Glutamatergic neuron (in vitro differentiated cells): ENCODE measurements at places on chromosomes 3 and 15. TPM values are rescaled to one million over a fixed set of nuclear protein-coding genes. Genes with fewer than 3 reads are reported as not detected.

GRCh38 chr3:125231895-125232294 is 19.3 kb upstream of the SLC12A8 start:
- H3K36me3 ChIP-seq, result no peaks in the 10 kb centered on the region
- DNase-seq, result no peak
- H3K4me3 ChIP-seq, result no peak overlapping the region

Gene ZMYND10
- total RNA-seq, result 1.3 TPM

Gene EFCC1
- total RNA-seq, result not detected

DNA sequence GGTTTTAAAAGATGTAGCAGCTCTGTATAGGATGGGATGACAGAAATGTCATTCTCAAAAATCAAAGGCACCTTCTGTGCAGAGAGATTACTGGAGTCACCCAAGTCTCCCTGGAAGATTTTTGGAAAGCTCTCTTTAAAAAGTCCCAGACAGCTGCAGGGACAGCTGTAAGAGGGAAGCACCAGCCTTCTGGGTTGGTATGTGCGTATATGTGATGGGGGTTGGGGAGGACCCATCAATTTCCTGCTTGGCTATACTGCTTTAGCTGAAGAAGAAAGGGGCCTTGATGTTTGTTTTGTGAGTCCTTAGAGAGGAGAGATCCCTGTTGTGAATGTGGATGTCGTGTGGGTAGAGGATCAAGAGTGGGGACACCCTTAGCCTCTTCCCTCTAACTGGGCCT is 5.4 kb upstream of the SEC11A start:
- no peaks in the 10 kb centered on the region for H3K27me3 ChIP-seq
- H3K4me3 ChIP-seq, result no peak overlapping the region
- H3K27ac ChIP-seq, result no peak overlapping the region
- H3K4me1 ChIP-seq, result no peaks in the 10 kb centered on the region

DNA sequence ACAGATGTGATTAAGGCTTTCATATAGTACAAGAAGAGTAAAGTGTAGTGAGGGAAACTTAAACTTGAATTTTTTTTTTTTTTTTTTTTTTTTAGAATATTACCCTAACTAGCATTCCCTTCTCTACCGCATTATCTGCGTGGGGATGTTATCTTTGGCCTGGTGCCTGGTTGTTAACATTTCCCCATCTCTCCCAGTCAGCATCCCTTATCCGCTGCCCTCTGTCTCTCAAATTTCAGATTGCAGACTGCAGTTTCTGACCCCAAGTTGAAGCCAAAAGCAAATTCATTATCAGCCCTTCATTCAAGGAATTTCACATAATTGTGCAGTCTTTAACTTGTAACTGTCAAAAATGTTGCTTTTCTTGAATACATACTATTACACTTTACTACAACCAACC is 353.0 kb downstream of the PLOD2 start:
- H3K4me3 ChIP-seq, result no peak overlapping the region
- H3K36me3 ChIP-seq, result no peaks in the 10 kb centered on the region
- no peak overlapping the region for H3K27ac ChIP-seq
- H3K27me3 ChIP-seq, result no peaks in the 10 kb centered on the region
- no peaks in the 10 kb centered on the region for H3K4me1 ChIP-seq

Gene SMCO1
- not detected for total RNA-seq

- no peak overlapping the region for H3K27ac ChIP-seq
- DNase-seq, result peak; percentile 54
- peaks cover 1% of the 10 kb centered on the region for H3K27me3 ChIP-seq
- no peak overlapping the region for H3K4me3 ChIP-seq
- no peaks in the 10 kb centered on the region for H3K4me1 ChIP-seq
Observed at GRCh38 chr15:43218908-43219706, 1.7 kb downstream of the EPB42 start.

Gene LNP1
- total RNA-seq, result 2.0 TPM

DNA sequence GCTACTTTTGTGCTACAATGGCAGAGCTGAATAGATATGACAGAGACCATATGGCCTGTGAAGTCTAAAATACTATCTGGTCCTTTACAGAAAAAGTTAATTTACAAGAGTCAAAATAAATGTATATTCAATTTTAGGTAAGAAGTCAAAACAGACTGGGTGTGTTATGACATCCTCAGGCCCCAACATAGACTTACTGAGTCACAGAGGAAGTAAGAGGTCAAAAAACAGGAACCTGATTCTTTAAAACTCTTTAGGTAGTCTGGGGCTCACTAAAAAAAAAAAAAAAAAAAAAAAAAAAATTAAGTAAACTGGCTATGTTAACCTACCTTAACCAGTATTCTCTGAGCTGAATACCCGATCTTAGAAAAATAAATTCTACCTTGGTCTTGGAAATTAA is 13.1 kb downstream of the DNAAF4 start:
- no peak overlapping the region for H3K4me3 ChIP-seq
- H3K4me1 ChIP-seq, result peaks cover 1% of the 10 kb centered on the region
- peaks cover 2% of the 10 kb centered on the region for H3K27me3 ChIP-seq
- H3K36me3 ChIP-seq, result no peaks in the 10 kb centered on the region
- no peak for DNase-seq
- H3K27ac ChIP-seq, result no peak overlapping the region

Gene DOCK3
- 13.4 TPM for total RNA-seq

GRCh38 chr3:72204452-72204851 is 419.5 kb upstream of the PROK2 start:
- no peak overlapping the region for H3K27ac ChIP-seq
- H3K4me3 ChIP-seq, result no peak overlapping the region
- peaks cover 12% of the 10 kb centered on the region for H3K4me1 ChIP-seq
- H3K36me3 ChIP-seq, result peaks cover 6% of the 10 kb centered on the region
- DNase-seq, result no peak

- H3K27me3 ChIP-seq, result no peaks in the 10 kb centered on the region
- H3K36me3 ChIP-seq, result no peaks in the 10 kb centered on the region
- no peak overlapping the region for H3K4me3 ChIP-seq
- H3K4me1 ChIP-seq, result no peaks in the 10 kb centered on the region
Observed at GRCh38 chr3:171277456-171278298, 182.5 kb downstream of the TNIK start.

- H3K36me3 ChIP-seq, result no peaks in the 10 kb centered on the region
- H3K27ac ChIP-seq, result no peak overlapping the region
- DNase-seq, result no peak
- H3K27me3 ChIP-seq, result no peaks in the 10 kb centered on the region
Observed at GRCh38 chr3:118932822-118933558, 101.7 kb downstream of the IGSF11 start.

DNA sequence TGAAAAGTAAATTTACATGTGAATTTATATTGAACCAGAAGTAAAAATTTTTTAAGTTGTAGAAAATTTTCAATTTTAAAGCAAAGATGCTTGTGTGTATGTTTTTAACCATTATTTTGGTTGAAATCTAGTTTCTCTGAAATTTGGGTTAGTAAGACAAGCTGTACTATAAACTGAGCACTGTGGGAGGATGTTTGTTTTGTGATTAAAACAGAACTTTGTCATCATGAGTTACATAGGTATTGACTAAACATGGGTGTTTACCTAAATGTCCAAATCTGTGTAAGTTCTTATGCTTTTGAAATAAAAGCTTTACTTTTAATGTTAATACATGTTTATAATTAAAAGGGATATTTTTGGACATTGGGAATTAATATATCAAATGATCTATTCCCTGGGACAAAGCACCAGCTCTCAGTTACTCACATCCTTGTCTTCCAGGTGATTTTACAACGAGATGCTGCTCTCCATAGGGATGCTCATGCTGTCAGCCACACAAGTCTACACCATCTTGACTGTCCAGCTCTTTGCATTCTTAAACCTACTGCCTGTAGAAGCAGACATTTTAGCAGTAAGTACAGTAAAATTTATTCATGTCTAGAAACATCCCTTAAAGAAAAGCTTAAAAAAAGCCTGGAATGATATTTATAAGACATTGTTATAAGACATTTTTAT is 32.7 kb downstream of the RNF13 start:
- DNase-seq, result no peak
- no peak overlapping the region for H3K4me3 ChIP-seq
- H3K27me3 ChIP-seq, result no peaks in the 10 kb centered on the region
- no peaks in the 10 kb centered on the region for H3K4me1 ChIP-seq
- H3K36me3 ChIP-seq, result no peaks in the 10 kb centered on the region

- peak overlapping the region; percentile 64 for H3K27ac ChIP-seq
- no peak overlapping the region for H3K4me3 ChIP-seq
- no peak for DNase-seq
- H3K27me3 ChIP-seq, result no peaks in the 10 kb centered on the region
- peaks cover 45% of the 10 kb centered on the region for H3K4me1 ChIP-seq
- H3K36me3 ChIP-seq, result no peaks in the 10 kb centered on the region
Observed at GRCh38 chr3:123150449-123151215, 51.1 kb upstream of the SEC22A start.

DNA sequence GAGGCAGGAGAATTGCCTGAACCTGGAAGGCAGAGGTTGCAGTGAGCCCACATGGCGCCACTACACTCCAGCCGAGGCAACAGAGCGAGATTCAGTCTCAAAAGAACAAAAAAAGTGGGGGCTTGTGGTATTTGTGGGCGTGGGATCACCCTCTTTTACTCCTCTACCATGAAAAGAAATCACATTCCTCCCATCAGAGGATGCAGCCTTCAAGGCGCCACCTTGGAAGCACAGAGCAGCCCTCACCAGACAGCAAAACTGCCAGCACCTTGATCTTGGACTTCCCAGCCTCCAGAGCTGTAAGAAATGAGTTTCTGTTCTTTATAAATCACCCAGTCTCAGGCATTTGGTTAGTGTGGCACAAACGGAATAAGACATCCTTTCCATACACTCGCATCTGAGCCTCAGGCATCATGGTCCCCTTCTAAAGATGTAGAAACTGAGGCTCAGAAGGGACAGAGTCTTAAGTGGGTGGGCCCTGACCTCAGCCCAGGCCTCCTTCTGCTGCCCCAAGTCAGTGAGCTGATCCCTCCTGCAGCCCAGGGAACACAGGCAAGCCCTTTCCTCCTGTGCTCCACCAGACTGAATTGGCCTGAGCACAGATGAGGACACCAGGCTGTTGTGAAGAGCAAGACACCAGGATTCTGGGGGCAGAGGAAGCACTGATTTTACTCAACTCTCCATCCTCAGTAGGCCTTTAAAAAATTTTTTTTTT is 201.7 kb upstream of the LINGO1 start:
- no peak for DNase-seq
- no peak overlapping the region for H3K27ac ChIP-seq
- no peaks in the 10 kb centered on the region for H3K36me3 ChIP-seq
- H3K27me3 ChIP-seq, result peaks cover 6% of the 10 kb centered on the region

DNA sequence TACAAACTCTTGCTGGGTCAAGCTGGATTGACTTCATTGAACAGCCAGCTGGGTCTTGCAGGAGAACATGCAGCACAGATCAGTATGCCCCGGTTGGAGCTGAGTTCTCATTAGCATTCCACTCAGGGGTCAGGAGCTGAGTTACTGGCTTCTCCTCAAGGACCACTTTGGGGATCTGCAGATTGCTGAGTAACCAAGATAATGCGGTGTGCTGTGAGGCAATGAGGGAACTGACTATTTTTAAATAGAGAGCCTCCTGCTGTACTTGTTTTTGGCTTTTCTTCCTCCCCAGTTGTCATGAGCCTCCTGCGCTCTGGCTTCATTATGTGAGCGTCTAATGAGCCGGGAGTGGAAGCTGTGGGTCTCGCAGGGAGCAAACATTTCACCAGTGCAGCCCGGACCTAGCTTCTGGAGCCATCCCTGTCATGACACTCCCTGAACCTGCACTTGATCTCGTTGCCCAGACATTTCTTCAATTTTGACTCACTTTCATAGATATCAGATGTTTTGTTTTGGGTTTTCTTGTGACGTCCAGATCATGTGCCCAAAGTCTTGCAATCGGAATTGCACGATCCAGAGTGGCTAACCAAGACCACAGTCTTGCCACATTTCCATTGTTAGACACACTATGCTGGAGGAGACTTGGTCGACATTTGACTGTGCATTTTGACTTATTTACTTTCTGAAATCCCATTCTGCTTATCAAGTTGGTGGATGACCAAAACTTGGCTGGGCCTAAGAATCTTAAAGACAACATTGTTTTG is 327.2 kb downstream of the LRTM1 start:
- H3K27me3 ChIP-seq, result no peaks in the 10 kb centered on the region
- no peak overlapping the region for H3K27ac ChIP-seq
- DNase-seq, result no peak
- no peak overlapping the region for H3K4me3 ChIP-seq

DNA sequence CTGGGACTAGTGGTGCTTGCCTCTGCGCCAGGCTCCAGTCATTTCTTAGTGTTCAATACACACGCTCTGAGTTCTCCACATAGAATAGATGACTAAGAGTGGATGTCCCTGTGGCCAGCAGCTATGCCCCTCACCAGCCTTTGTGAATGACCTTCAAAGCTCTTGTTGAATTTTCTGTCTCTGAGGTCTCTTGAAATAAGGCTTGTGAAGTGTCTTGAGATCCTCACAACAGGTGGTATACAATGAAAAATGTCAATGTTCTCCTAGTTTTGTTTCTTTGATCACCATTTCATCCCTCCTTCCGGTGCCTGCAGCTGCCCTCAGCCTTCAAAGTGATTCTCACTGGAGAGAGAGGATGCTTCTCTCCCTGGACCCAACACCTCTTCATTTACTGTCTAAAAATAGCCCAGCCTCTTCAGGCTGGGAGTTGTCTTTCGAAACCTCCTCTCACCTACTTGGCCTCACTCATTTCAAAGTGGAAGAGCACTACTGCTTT is 5.4 kb downstream of the MAPKBP1 start:
- no peaks in the 10 kb centered on the region for H3K27me3 ChIP-seq
- no peaks in the 10 kb centered on the region for H3K36me3 ChIP-seq
- DNase-seq, result no peak
- no peak overlapping the region for H3K4me3 ChIP-seq

GRCh38 chr15:56839099-56839498 is 79.3 kb upstream of the TCF12 start:
- peaks cover 4% of the 10 kb centered on the region for H3K36me3 ChIP-seq
- peaks cover 4% of the 10 kb centered on the region for H3K27me3 ChIP-seq
- DNase-seq, result no peak
- peaks cover 5% of the 10 kb centered on the region for H3K4me1 ChIP-seq
- no peak overlapping the region for H3K4me3 ChIP-seq

- no peak overlapping the region for H3K4me3 ChIP-seq
- no peaks in the 10 kb centered on the region for H3K4me1 ChIP-seq
- H3K27me3 ChIP-seq, result no peaks in the 10 kb centered on the region
- H3K27ac ChIP-seq, result no peak overlapping the region
- H3K36me3 ChIP-seq, result no peaks in the 10 kb centered on the region
- no peak for DNase-seq
Observed at GRCh38 chr15:33699691-33700447, 268.4 kb upstream of the CHRM5 start.

- peaks cover 1% of the 10 kb centered on the region for H3K27me3 ChIP-seq
- H3K36me3 ChIP-seq, result no peaks in the 10 kb centered on the region
- DNase-seq, result no peak
- H3K27ac ChIP-seq, result no peak overlapping the region
Observed at GRCh38 chr3:182525766-182526374, 267.4 kb upstream of the ATP11B start.

GRCh38 chr3:24136624-24137310 is 191.7 kb downstream of the NR1D2 start:
- no peak for DNase-seq
- no peaks in the 10 kb centered on the region for H3K36me3 ChIP-seq
- H3K4me1 ChIP-seq, result no peaks in the 10 kb centered on the region
- peaks cover 2% of the 10 kb centered on the region for H3K27me3 ChIP-seq
- H3K4me3 ChIP-seq, result no peak overlapping the region
- no peak overlapping the region for H3K27ac ChIP-seq

GRCh38 chr15:58738046-58738707 is 11.3 kb downstream of the ADAM10 start:
- peaks cover 14% of the 10 kb centered on the region for H3K4me1 ChIP-seq
- H3K36me3 ChIP-seq, result no peaks in the 10 kb centered on the region
- no peak for DNase-seq
- peaks cover 1% of the 10 kb centered on the region for H3K27me3 ChIP-seq
- H3K4me3 ChIP-seq, result no peak overlapping the region
